ENCODE measurements at places on chromosomes 2 and 18.

DNA sequence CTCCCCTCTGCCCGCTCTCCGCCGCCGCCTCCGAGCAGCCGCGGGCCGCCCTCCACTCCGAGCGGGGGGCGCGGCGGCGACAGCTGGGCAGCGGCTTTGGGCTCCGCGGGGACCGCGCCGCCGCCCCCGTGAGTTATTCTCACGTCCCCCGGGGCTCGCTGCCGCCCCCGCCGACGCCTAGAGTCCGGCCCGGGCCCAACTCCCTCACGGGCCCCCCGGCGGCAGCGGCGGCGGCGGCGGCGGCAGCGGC is 645 bp downstream of the MIB1 start:
- no peak for DNase-seq

DNA sequence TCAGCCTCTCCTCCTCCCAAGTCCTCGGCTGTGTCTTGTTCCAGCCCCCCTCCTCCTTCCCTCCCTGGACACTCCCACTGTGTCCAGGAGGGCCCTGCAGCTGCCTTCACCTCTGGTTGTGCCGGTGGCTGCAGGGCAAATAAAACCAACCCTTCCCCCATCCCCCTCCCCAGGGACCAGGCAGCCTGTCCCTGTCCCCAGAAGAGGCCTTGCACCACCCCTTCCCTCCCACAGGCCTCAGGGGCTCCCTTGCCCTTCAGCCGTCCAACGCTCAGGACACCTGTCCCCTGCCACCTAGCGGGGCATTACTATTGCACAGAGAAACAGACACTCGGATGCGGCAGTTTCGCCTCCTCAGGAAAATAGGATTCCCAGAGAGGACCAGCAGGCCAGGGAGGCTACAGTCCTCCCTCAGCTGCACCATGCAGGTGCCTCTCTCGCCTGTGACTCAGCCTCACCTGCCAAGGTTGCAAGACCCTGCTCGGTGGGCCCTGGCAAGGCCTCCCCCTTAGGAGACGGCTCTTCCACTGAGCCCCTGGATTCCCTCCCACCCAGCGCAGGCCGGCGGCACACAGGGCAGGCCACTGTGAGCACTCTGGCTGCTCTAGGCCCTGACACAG is 5.5 kb upstream of the GPC1 start:
- DNase-seq: no peak

- no peak for DNase-seq
Measured at GRCh38 chr2:161045726-161046125, 114.5 kb upstream of the TANK start.

DNA sequence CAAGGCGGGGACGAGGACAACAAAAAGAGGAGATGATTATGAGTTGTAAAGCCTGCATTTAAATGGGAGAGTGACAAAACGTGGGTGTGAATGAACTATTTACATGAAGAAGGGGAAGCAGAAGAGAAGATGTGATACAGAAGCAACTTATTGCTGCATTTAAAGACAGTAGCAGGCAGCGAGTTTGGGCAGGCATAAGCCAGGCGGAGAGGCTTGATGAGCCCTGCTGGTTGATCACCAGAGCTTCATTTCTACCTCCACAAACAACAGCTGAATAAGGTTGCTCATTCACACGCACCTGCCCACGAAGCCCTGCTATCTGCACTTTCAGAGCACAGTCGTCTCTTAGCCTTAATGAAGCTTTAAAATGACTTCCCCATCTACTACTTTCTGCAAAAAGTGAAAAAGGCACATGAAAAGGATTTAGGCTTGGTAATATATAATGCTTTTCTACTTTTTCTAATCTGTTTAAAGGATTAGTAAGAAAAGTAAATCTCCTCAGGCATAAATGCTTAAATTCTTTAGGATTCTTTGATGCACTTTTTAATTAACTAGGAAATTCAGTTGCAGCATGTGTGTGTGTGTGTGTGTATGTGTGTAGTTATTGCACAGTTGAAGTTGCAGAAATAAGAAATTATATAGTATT is 3.1 kb downstream of the SLC38A11 start:
- no peak for DNase-seq

DNA sequence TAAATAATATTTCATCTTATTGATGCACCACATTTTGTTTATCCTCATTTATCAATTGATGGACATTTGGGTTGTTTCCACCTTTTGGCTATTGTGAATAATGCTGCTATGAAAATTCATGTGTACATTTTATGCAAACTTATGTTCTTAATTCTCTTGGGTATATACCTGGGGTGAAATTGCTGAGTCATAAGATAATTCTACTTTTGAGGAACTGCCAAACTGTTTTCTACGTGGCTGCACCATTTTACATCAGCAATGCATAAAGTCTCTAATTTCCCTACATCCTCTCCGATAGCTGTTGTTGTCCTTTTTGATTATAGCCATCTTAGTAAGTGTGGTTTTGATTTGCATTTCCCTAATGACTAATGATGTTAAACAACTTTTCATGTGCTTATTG is 116.5 kb upstream of the DLX2 start:
- DNase-seq: no peak

GRCh38 chr2:216081012-216081411 is 597 bp downstream of the PECR start:
- DNase-seq: no peak

- peak; percentile 62 for DNase-seq
Measured at GRCh38 chr2:226796840-226797288, 2.8 kb downstream of the IRS1 start.

DNA sequence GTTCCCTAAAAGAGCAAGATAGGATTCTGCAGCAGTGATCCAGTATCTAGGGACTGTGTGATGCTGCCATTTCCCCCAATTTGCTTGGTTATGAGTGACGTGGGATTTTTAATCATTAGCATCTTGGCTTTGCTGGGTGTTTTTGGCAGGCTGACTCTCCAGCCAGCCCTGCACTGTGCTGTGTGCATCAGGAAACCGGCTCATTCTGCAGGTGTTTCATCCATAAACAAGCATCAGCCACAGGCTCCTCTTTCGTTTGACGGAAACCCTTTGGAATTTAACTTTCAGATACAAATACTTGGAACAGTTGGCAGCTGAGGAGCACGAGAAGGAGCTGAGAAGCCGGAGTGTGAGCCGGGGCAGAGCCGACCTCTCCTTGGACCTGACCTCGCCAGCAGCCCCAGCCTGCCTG is 135.9 kb downstream of the TPGS2 start:
- no peak for DNase-seq

DNA sequence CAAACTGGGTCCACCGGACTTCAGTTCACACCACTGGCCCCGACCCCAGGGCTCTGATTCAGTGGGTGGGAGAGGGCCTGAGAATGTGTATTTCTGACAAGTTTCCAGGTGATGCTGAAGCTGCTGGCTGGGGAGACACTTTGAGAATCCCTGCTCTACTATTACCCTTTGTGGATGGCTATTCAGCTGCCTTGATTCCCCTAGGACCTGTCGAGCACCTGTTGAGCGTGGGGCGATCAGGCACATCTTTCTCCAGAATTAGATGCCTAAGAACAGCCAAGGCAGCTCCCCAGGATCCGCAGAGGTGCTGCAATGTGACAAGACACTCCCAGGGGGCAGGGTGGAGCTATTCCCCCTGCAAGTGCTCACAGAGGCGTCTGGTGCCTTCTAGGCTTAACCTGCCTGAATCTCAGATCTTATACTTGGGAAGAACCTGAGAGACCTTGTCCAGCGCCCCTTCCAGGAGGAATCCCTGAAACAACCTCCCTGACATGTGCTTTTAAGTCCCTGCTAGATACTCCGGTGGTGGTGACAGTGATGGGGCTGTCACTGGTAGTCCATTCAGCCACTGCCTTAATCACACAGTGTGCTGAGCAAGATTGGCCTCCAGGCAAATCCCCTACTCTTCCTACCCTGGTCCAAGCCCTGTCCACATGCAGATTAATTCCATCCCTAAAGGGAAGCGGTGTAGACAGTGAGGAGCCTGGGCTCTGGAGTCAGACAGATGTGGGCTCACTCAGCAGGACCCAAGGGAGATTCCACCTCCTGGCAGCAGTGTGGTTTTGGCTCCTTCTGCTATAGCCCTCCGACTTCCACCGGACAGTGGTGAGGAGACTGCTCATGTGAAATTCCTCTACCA is 43.4 kb upstream of the OTOF start:
- DNase-seq: no peak

DNA sequence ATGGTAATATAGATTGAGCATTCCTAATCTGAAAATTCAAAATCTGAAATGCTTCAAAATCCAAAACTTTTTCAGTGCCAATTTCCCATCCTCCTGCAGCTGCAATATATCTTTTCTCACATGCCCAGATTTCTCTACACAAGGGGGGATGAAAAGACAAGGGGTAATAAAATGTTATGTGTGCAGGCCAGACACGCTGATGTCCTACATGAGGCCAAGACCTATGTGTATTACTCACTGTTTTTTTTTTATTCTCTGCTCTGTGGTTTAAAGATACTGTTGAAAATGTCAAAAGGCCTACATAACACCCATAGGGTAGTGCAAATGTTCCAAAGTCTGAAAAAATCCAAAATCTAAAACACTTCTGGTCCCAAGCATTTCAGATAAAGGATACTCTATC is 41.2 kb upstream of the CWC22 start:
- DNase-seq: no peak

- DNase-seq: no peak
Measured at GRCh38 chr2:180219491-180219890, 212.4 kb upstream of the CWC22 start.

GRCh38 chr2:42127425-42128424 is 41.4 kb upstream of the EML4 start:
- DNase-seq: no peak

GRCh38 chr18:41268271-41268670 is 686.8 kb upstream of the PIK3C3 start:
- no peak for DNase-seq

GRCh38 chr18:79622004-79622403 is 57.6 kb upstream of the CTDP1 start:
- DNase-seq: no peak

GRCh38 chr2:126886916-126887280 is 11.8 kb upstream of the TEX51 start:
- DNase-seq: no peak

DNA sequence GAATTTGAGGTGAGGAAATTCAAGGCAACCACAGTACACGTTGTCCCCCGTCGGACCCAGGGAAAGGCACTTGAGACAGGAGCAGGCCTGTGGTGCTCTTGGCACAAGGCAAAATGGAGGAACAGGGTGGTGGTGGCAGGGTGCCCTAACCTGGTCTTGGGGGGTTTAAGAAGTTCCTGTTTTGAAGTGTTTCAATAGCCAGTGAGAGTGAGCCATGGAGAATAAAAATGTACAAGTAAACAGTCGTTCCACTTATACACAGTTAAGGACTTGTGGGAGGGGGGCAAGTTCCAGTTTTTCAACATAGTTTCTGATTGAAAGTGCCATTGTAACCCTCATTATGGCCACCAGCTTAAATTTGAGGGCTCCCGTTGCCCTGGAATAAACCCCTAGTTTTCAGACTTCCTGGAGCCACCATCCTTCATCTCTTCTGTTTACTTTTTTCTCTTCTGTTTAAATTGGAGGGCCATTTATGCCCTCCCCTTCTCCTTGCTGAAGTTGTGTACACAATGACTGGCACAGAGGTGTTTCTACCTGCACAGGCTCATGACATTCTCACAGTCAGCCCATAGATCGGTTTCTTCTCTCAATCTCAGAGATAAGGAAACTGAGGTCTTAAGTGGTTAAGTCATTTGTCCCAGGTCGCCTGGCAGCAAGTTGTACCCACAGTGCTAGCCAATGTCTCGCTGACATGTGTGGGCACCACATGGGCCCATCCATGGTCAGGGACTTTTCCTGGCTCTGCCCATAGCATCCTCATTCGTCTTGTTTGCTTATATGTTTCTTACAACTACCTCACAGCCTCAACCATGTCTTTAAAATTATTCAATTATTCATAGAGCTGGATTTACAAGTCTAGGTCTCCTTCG is 66.0 kb upstream of the ST3GAL5 start:
- no peak for DNase-seq

DNA sequence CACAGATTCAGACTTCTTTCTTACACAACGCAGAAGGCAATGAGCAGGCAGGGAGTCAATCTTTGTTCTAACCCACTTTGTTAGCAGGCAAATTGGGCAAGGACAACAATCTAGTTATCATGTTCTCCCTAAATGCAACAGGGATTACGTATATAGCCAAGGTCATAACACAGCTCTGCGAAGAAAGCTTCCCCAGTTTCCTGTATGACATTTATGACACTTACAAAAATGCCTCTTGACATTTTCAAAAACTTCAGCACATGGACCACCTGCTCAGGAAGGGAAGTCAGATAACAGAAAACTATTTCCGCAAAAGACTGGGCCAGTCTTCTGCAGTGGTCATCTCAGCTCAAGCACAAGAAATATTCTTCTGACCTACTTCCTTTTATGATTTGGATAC is 106.1 kb downstream of the IRS1 start:
- no peak for DNase-seq

DNA sequence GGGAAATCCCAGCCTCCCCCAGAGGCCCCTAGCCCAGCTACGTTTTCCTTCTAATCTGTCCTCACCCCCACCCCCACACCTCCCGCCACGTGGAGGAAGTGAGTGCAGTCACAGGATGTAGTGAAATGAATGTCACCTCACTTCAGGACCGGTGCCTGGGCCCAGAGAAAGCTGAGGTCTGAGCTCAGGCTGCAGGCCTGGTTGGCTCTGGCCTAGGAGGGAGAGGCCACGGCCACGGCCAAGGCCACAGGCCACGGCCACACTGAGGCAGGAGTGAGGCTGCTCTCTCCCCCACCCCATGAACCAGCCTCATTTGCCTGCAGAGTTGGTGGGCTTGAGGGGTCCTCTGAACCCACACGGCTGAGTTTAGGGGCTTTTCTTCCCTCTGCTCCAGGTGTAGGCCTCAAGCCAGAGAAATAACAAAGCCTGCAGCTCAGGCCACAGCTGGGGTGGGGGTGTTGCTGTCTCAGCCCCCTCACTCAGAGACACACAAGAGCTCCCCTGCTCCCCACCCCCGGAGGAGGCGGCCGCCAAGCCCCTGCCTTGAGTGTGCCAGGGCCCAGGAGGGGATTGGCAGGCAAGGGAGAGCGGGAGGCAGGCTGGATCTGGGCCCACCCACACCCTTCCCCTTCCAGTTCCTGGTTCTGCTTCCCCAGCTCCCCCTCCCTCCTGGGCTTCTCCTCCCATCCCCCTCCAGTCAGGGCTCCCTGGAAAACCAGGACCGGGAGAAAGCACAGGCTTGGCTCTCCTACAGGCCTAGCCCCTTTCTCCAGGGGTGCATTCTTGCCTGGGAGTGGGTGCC is 27.0 kb downstream of the DNMT3A start:
- DNase-seq: peak; percentile 60

GRCh38 chr2:188898261-188898660 is 75.9 kb upstream of the COL3A1 start:
- DNase-seq: no peak

GRCh38 chr2:159497256-159497655 is 119.1 kb downstream of the BAZ2B start:
- DNase-seq: no peak
